ENCODE measurements at places on chromosomes 5 and 9.

- DNase-seq = no peak
Observed at GRCh38 chr5:178516504-178517235, 73.5 kb downstream of the COL23A1 start.

GRCh38 chr9:124886866-124887492, 25.0 kb downstream of the ARPC5L start:
- no peak for DNase-seq

DNA sequence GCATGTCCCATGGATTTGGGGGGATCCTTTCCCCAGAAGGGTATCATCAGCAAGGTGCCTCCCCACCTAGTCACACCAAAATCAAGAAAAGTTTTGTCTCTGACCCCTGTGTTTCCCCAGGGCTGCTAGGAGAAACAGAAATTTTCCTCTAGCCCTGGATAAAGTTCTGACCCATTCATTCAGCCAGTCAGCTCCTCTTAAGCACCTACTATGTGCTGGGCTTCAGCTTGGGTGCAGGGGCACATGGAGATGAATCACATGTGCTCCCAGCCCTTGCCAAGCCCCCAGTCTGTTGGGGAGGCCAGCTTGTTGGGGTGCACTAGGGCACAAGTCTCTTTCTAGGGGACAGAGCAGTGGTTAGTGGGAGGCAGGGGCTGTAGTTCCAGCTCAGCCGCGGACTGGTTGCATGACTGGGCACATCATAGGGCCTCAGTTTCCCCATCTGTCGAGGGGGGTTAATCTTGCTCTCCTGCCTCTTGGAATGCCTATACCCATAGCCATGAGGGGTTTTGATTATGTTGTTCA, 3.9 kb downstream of the DAB2IP start:
- no peak for DNase-seq

- DNase-seq = no peak
Observed at GRCh38 chr5:110255194-110255593, 471.3 kb downstream of the TMEM232 start.

DNA sequence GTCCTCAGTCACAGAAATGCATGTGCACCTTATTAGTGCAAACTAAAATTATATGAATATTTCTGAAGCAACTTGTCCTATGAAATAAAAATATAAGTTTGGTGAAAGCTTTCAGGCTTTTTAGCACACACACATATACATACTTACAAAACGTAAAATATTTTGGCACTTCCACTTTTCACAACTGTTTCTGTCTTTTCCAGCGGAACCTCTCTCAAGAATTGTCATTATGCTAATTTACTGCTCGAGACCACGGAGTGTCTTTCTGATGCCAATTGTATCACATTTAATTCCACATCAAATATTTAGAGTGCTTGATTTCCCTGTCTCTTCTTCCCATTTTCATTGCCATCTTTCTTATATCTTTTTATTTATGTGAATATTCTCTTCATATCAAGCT, 100.4 kb downstream of the MEF2C start:
- no peak for DNase-seq

GRCh38 chr9:94153905-94154304, 69.6 kb downstream of the PTPDC1 start:
- no peak for DNase-seq

DNA sequence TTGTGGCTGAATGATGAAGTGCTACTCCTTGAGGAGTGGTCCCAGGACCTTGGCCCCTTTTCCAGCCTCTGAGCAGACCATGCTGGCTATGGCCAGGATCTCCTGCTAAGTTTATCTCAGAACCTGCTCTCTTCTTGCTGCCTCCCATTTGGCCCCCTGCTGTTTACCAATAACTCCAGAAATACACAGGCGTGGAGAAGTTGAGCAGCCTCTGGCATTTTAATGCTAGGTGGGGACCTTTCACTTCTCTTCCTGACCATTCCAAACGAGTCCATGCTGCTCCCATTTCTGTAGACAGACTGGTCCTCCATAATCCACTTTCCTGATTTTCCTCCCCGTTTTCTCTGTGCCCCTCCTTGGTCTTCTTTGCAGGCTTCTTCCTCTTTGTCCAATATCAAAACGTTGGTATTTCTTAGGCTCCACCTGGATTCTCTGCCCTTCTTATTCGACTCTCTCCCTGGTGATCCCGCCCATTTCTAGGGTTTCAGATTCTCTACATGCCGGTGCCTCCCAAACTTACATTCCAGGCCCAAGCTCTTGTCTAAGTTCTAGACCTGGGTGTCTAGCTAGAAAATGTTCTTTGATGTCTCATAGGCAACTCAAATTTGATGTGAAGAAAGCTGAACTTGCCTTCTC, 33.4 kb upstream of the TNFAIP8 start:
- DNase-seq = no peak

DNA sequence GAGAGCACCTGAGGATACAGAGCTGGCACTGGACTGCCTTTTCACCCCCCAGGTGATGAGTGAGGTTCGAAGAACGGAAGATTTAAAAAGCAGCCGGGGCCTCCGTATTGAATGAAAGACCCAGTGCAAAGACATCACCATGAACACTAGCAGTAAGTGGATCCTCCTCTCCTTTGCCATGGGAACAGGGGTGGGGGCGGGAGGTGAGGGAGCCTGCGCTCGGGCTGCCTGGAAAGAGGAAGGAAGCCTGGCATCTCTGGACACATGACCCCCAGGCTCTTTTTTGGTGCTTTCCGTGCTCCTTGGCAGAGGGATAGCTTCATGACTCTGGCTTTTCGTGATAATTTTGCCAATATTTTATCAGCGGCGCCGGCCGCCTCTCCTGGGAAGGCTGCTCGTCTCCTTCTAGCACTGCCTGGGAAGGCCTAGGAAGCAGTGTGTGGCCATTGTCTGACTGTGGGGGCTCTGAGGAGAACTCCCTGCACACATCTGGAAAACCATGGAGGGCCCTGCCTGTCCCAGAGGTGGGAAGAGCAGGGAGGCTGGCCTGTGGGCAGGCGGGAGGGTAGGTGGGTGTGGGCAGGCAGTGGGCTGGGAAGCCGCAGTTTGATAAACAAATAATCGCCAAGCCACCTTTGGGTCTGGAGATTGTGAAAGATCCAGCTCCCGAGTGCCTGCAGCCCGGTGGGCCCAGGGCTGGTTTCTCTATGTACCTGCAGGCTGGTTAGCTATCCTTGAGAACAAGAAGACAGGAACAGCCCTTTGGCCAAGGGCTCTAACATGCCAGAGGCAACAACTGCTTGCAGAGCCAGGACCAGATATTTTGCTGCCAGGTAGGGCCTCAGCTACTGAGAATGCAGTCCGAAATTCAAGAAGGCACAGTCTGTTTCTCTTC, 911 bp downstream of the ABLIM3 start:
- DNase-seq = no peak

DNA sequence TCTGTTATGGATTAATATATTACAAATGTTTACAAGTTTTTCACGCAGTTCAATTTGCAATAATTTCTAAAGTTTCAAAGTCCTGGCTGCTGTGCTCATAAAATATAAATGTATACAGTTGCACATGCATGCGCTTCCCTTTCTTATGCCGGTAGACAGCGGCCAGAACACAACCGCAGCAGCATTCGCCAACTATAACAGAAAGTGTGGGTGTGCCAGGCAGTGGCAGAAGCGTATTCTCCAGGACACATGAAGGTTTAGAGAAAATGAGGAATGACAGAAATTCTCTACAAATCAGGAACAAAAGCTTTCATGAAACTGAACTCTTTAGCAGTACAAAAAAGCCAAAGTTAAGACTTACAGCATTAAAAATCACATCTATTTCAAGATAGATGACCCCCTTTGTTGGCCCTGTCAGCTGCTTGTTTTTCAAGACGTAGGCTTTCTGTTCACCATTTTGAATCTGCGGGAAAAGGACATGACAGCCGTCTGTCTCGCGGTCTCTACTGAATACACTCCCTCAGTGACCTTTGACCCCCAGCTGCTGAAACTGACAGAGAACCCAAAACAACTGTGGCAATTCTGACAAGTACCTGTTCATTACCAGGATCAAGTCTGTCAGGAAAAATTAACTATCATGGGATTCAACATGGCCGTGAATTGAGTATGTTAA, 252.2 kb downstream of the SLF1 start:
- DNase-seq = peak; percentile 47

GRCh38 chr5:97355775-97356174, 172.7 kb upstream of the RIOK2 start:
- DNase-seq = no peak

DNA sequence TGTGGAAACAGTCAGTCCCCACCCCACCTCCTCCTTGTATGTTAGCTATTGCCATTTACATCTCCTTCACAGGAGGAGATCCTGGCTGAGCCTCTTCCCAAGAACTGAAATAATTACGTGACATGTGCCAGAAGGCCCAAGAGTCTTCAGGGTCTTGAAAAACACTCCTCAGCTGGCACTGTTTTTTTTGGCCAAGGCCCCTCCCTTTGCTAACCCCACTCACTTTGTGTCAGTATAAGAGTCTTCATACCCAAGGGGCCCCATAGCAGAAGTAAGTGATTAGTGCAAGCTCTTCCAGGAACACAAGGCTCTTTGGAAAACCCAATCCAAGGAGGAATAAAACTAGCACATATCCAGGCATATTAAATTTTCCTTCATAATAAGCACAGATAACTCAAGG, 5.7 kb upstream of the LARP1 start:
- no peak for DNase-seq

- no peak for DNase-seq
Observed at GRCh38 chr5:1706428-1706827, 93.2 kb downstream of the MRPL36 start.
